ENCODE measurements at places on chromosomes 7 and 10.

GRCh38 chr10:66910671-66911070 lies 15.2 kb upstream of the LRRTM3 start:
- no peak for DNase-seq

DNA sequence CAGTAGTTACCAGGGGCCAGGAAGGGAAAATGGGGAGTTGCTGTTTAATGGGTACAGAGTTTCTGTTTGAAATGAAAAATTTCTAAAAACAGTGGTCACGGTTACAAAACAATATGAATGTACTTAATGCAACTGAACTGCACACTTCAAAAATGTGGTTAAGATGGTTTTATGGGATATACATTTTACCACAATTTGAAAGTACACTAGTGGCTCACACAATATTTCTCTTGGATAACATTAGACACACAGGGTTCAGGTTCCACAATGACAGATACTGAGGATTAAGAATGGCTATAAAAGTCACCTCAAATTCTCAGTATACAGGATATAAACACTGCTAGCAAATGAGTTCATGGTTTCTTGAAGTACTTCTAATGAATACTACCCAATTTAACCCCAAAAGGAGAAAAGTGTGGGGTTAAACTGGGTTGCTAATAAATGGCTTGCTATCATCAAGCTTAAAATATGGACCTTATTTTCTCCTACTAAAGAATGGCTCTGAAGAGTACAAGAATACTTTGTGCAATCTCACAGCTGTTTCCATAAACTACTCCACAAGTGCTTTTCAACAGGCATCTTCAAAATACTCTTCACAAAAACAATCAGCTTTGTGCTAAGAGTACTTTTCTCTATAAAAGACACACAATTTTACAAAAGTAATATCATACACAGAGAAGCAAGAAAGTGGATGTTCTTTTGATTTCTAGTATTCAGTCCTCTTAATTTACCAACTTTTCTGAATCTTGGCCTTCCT lies 92.9 kb downstream of the SRPK2 start:
- no peak for DNase-seq

DNA sequence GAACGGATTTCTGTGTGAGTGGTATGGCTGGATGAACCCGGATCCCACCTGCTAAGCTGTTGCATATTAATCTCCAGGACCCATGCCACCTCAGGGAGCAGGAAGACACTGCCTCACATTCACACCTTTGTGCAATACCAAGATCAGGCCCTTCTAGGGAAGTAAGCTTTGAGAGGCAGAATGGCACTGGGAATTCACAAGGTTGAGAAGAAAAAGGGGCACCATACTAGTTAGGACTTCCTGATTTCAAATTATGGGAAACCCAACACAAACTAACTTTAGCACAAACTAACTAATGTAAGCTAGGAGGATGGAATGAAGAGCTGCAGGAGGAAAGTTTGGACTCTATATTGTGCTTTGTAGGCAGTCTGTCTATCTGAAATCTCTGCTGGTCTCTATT lies 71.3 kb downstream of the TBXAS1 start:
- DNase-seq: no peak

GRCh38 chr10:3811291-3811870 lies 26.4 kb upstream of the KLF6 start:
- no peak for DNase-seq

GRCh38 chr10:132211246-132211645 lies 24.5 kb downstream of the DPYSL4 start:
- DNase-seq: no peak

- no peak for DNase-seq
Measured at GRCh38 chr10:133292919-133293809, 15.5 kb downstream of the TUBGCP2 start.
